ENCODE measurements at places on chromosomes 7 and 10. TPM values are rescaled to one million over a fixed set of nuclear protein-coding genes. Genes with fewer than 3 reads are reported as not detected.

Gene SPDYE2
- 5.4 TPM for total RNA-seq

Gene THNSL1
- 6.7 TPM for total RNA-seq

Gene TDRD1
- 32.3 TPM for total RNA-seq

Gene ZPBP
- total RNA-seq = 67.0 TPM

Gene CTNNA3
- total RNA-seq = 18.3 TPM

- H3K27me3 ChIP-seq = no peaks in the 10 kb centered on the region
- H3K4me3 ChIP-seq = no peak overlapping the region
These were observed 116.3 kb downstream of the RNLS start for GRCh38 chr10:88466786-88467185.

DNA sequence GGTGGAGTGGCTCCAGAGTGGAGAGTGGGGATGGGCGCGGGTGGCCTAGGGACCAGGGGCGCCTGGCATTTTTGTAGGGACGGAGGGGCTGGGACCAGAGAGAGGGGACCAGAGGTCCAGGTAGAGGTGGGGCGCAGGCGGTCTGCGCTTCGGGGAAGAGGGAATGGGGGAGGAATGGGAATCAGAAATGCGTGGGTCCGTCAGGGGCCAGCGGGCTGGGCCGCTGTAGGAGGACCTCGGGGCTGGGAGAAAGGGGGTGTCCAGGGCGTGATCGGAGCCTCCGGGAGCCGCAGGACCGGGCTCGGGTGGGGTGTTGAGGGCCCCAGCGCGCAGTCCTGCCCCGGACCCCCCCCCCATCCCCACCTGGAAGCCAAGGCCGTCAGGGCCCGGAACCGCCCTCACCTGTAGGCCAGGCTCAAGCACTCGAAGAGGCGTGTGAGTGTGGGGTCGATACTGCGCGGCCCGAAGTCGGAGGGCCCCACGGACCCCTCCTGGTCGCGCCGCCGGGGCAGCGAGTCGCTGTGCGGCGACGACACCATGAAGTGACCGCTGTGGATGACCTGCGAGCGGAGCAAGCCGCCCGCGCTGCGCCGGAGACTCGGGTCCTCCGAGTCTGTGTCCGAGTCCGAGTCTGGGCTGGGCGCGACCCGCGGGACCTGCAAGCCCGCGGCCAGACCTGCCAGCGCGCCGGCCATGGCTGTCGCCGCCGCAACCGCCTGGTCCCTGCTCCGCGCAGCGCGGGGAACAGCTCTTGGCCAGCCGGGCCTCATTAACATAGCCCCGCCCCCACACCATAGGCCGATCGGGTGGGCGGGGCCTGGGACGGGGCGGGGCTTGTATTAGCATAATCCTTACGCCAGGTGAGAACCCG lies at the start of gene MLXIPL:
TSS of gene MLXIPL (minus strand) at position 725 of the 871 bp plus-strand sequence. CDS start at position 695, 30 bp downstream.
- H3K4me3 ChIP-seq = peak within 1 kb of the TSS; percentile 75
- H3K4me1 ChIP-seq = peaks cover 15% of the 10 kb centered on the region
- H3K27ac ChIP-seq = peak within 1 kb of the TSS; percentile 46
- DNase-seq = peak; percentile 96
- H3K27me3 ChIP-seq = no peaks in the 10 kb centered on the region
